ENCODE measurements at places on chromosomes 5 and 9. TPM values are rescaled to one million over a fixed set of nuclear protein-coding genes. Genes with fewer than 3 reads are reported as not detected.

DNA sequence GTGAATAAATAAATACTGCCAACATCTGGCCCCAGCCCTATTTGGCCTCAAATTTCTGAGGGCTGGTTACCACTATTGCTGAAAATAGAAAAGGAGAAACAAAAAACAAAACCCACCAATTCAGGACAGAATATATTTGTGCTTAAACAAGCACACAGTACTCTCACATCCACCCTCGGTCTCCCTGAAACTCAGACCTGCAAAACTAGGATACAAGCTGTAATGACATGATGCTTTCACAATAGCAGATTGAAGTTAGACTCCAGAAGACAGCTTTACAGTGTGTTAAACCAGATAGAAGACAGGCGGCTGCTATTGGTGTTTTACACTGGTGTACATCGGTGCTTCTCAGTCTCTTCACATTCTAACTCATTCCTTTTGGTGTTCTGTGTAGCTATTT, 214.9 kb upstream of the DMRT1 start:
- no peak for DNase-seq
- peaks cover 10% of the 10 kb centered on the region for H3K27me3 ChIP-seq
- H3K4me1 ChIP-seq = peaks cover 15% of the 10 kb centered on the region
- no peak overlapping the region for H3K4me3 ChIP-seq
- no peak overlapping the region for H3K27ac ChIP-seq

DNA sequence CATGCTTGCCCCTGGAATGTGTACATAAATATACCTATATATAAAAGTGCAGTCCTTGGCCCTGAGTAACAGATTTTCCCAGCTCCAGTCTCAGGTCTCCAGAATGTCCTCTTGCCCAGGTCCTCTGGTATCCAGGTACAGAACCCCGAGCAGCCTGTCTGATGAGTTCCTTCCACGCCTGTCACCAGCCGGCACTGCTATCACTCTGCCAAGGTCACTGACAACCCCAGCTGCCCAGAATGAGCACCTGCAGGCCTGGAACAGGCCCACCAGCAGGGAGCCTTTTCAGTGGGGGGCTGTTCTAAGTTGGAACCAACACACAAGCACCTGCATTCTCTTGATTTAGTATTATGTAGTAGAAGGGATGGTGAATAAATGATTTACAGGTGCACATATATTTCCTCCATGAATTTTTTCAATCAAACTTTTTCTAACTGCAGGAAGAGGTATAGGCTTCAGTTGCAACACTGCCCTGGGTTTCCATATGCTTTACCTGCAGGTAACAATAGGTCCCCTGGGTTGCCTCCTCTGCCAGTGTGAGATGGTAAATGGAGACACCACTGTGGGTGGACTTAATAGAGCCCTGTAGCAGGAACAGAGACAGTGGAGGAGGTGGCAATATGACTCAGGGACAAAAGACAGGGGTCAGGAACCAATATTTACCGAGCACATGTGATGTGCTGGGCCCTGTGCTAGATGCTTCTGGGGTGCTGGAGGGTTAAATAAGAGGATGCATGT, 291.9 kb downstream of the SPOCK1 start:
- no peak overlapping the region for H3K27ac ChIP-seq
- H3K27me3 ChIP-seq = no peaks in the 10 kb centered on the region
- DNase-seq = no peak
- no peaks in the 10 kb centered on the region for H3K4me1 ChIP-seq
- H3K4me3 ChIP-seq = no peak overlapping the region

WDR38 gene
- not detected for total RNA-seq

DNA sequence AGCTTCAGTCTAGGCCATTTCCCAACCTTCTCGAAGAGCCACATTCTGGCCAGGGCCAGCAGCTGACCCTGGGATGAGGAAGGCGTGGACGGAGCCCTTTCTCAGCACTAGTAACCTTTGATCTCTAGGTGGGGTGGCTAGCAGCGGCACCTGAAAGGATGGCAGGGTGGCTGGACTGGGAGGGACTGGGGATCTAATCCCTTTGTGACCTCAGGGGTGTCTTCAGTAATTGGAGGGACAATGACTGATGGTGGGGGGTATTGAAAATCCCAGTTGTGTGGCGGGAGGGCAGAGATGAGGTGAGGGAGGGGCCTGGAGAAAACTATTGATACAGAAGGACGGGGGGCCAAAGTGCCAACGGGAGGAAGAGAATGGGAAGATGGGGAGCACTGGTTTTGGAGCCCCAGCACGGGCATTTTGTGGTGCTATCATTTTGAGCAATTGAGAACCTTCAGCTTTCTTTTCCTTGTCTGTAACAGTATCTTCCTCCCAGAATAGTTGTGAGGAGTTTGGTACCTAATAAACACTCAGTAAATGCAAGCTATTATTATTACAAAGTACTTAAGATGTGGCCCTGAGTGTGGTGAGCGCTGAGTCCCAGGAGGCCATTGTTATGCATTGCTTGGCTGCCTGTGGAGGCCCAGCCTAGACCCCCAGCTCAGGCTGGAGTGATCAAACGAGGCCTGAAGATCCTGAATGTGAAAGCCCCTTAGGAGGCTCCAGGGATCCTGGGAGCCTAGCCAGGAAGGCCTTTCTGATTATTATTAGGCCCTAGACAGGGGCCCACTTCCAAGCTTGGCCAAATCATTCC, 37.3 kb upstream of the UBE2D2 start:
- no peaks in the 10 kb centered on the region for H3K36me3 ChIP-seq
- DNase-seq = no peak
- no peak overlapping the region for H3K27ac ChIP-seq
- H3K4me1 ChIP-seq = peaks cover 2% of the 10 kb centered on the region
- no peaks in the 10 kb centered on the region for H3K27me3 ChIP-seq

TAF9 gene
- 48.9 TPM for total RNA-seq

- no peak overlapping the region for H3K4me3 ChIP-seq
- peaks cover 16% of the 10 kb centered on the region for H3K36me3 ChIP-seq
- H3K4me1 ChIP-seq = peaks cover 2% of the 10 kb centered on the region
- no peak overlapping the region for H3K27ac ChIP-seq
- H3K27me3 ChIP-seq = no peaks in the 10 kb centered on the region
These were observed 195.5 kb downstream of the COMMD10 start for GRCh38 chr5:116280149-116280803.

FAM163B gene
- total RNA-seq = not detected

- H3K27me3 ChIP-seq = no peaks in the 10 kb centered on the region
- no peak overlapping the region for H3K4me3 ChIP-seq
- peaks cover 53% of the 10 kb centered on the region for H3K4me1 ChIP-seq
- no peak for DNase-seq
- peaks cover 29% of the 10 kb centered on the region for H3K36me3 ChIP-seq
These were observed 3.1 kb downstream of the RNF38 start for GRCh38 chr9:36396985-36397384.

All from activated CD8-positive, alpha-beta memory T cell treated with anti-CD3 and anti-CD28 coated beads, Interleukin-2, amount 10 ng/mL, durations not matched to agents 7 days and 5 days (primary cell).